ENCODE measurements at places on chromosomes 4 and X.

GRCh38 chrX:79477691-79478090 is 110.6 kb upstream of the ITM2A start:
- DNase-seq, result no peak

DNA sequence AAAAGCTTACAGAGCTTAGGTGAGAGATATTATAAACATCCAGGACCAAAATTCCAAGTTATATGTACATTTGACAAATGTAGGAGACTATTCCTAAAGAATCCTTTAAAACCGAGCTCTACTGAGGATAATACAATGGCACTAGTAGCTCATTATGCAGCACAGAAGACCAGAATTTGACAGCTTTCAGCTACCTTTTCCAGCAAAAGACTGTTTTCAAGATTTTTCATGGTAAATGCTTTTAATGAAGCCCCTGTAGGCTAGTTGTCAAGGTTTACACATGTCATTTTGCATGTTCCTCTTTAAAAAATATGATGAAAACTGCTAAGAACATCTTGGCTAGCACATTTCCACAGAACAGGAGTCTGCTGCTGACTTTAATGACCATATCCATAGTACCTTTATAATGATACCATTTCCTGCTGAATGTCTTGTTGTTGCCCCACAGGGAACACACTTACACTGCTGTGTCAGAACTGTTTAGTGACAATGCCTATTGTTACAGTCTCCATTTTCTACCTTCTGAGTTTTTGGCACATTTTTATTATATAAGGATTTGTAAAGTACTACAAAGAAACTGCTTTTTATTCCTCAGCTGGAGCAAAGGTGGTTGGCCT is 1382.3 kb downstream of the RAPGEF2 start:
- no peak for DNase-seq

DNA sequence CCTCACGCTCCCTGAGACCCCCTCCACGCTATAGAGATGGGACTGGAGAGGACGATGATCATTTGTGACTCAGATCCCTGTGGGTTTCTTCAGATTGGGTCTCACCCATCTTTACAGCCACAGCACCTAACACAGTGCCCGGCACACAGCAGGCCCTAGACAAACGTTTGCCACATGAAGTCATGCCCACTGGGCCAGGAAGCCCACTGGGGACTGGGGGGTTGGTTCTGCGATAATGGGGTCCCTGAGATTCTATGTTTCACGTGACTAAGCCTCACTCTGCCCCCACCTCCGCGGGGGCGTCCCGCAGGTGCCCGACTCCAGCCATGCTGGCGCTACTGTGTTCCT is 3.8 kb downstream of the SOD3 start:
- DNase-seq, result no peak

DNA sequence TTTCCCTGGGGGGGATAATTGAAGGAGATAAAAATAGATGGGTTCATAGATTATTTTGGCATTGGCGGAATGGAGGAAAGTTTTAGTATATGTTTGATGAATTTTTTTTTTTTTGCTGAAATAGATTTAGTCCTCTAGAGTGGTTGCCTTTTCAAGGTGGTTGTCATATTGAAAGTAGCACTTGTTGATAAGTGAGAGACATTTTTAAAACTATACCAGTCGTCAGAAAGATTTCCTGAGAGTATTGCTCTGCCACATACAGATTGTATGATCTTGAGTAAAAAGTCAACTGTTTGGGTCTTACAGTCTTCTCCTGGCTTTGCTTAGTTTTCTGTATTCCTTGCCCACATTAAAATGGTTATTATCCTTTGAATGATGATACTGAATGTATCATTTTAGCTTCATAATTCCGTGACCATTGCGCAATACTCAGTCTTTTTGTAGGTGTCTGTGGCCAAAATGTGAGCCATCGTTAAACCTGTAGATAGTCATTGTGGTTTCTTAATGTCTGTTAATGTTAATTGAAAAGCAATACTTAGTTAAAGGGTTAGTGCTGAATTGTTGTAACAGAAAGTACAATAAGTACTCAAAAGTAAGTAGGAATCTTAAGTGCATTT is 7.1 kb downstream of the SMARCAD1 start:
- DNase-seq, result no peak
